ENCODE measurements at places on chromosomes 7 and 10.

DNA sequence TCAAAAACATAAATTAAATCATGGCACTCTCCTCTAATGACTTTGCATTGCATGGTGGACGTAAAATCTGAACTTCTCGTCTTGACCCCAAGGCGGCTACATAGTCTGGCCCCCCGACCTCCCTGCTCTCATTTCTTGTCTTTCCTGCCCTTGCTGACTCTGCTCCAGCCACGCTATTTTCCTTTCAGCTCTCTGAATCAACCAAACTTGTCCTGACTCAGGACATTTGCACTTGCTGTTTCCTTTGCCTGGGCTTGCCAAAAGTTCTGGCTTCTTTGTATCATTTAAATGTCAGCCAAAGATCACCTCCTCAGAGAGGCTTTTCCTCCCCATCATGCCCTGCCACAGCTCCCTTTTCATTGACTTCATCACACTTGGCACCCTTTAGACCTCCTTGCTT, 107.7 kb upstream of the NFE2L3 start:
- DNase-seq: no peak

DNA sequence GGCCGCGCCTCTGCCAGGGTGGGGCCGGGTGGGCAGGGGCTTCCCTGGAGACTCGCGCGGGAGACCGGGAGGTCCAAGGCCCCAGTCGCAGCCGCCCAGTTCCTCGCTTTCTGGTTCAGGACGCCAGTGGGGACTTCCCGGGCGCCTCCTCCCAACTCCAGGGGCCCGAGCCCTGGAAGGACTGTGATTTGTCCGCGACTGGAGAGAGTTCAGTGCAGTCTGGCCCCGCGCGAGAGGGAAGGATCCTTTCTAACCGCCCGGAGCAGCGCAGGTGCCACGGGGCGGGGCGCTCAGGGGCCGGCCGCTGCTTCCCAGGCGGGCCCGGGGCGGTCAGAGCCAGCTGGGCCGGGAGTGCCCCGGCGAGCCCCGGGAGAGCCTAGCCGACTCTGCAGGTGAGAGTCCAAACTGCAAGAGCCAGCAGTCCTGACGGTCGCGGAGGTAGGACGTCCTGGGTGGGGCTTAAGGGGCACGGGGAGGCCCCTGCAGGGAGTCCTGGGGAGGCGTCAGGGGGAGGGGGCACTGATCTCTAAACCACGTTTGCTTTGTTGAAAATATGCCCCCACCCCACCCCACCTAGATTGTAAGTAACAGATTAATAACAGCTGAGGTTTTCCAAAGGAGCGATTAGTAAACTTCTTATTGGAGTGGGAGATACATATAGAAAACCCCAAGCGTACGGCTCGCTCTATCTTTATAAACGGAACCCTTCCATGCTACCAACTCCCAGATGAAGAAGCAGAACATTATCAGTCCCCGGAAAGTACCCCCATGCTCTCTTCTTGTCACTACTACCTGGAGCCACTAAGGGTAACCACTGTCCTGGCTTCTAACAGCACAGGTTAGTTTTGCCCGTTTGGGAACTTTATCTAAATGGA, 8.2 kb downstream of the NKX2-3 start:
- DNase-seq: no peak

- DNase-seq: no peak
These were observed 33.8 kb upstream of the TRIM8 start for GRCh38 chr10:102610441-102610887.

- DNase-seq: no peak
These were observed 202.6 kb upstream of the RNF32 start for GRCh38 chr7:156438011-156438410.

DNA sequence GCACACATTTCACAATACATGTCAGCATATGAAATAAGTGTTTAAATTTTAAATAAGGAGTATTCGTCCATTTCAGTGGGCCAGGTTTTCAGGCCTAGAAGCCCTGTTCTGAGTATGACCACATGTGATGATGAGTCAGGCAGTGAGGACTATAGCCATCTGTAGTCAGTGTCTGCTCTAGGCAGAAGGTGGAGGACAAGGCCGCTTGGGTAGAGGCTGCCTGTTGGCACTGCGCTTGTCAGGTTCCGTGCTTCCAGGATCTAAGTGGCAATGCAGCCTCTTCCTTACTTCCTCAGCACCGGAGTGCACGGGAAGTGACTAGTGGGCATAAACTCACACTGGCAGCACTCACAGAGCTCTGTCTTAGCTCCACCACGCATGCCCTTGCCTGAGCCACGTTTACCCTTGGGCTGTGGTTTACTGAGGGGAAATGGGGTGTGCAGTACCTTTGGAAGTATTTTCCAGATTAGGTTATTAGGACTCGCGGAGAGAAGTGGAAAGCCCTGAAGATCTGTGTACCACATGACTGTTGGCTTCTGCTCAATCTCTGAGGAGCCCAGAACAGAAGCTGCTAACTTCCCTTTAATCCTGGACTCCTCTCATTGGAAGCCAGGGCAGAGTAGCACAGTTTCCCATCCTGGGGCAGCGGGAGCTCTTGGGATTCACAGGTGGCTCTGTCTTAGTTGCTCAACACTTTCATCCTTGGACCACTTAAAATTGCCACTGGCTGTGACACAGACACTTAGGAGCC, 87.5 kb upstream of the GJD4 start:
- peak; percentile 59 for DNase-seq

- DNase-seq: no peak
These were observed 238.8 kb downstream of the FANK1 start for GRCh38 chr10:126135177-126135576.

GRCh38 chr10:99393036-99393435, 37.4 kb downstream of the GOT1 start:
- DNase-seq: no peak

DNA sequence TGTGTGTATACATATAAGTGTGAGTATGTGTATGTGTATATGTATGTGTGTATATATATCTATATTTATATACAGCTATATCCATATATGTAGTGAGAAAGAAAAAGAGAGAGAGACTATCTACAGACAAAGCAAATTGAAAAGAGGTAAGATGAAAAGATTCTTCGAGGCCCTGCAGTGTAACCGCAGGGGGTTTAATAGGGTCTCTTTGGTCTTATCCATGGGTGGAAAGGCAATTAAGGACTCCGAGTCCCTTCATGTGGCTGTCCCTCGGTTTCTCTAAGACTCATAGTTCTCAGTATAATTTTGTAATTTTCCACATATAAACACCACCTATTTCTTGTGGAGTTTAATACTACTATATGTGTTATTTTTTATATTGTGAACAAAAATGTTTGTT, 50.6 kb upstream of the JAZF1 start:
- DNase-seq: no peak

GRCh38 chr7:23234569-23235296, 11.8 kb upstream of the GPNMB start:
- no peak for DNase-seq

GRCh38 chr10:49325916-49326783, 27.2 kb downstream of the C10orf71 start:
- DNase-seq: no peak

DNA sequence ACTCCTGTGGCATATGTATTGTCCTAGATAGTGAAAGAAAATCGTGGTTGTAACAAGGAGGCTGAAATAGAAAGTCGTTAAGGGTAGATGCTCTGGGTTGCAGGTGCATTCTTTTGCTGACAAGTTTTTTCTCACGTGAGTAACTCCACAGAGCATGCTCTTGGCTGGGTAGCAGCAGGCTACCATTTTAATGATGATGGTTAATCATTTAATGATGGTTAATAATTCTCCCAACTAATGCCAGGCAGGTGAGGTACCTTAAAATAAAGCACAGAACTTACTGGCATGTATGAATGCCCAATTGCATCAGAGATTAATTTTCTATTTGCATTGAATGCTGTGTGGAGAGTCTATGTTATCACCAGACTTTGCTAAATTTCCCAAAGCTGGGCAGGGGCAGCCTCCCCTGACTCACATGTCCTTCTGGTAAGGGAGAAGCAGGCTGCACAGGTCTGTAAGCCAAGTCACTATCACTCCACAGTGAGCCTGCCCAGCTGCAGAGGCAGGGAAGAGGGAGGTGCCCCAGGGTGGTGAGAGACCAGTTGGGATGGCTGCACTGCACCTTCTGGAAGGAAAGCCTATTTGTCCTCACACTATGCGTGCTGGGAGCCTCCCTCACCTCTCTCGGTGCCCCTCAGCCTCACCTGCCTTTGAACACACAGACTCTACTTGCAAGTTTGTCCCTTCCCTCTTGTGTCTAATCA, 287.0 kb upstream of the IGFBP3 start:
- DNase-seq: no peak

GRCh38 chr7:38373155-38373554, 99.7 kb upstream of the TARP start:
- no peak for DNase-seq

DNA sequence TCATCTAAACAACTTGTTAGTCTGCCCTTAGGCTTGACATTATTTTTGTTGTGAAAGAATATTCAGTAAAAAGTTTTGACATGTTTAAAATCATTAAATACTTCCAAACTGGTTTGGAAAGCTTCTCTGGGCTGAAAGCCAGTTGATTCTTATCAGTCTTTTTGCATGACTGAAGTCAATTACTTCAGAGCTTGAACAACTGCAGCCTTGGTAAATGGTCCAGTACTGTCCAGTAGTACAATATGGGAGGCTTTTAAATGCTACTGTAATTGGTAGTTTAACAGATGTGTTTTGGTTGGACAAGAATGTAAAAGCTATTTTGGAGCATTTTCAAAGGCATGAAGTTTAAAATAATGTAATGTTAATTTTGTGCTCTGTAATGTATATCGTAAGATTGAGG, 103.4 kb downstream of the SDK1 start:
- no peak for DNase-seq

DNA sequence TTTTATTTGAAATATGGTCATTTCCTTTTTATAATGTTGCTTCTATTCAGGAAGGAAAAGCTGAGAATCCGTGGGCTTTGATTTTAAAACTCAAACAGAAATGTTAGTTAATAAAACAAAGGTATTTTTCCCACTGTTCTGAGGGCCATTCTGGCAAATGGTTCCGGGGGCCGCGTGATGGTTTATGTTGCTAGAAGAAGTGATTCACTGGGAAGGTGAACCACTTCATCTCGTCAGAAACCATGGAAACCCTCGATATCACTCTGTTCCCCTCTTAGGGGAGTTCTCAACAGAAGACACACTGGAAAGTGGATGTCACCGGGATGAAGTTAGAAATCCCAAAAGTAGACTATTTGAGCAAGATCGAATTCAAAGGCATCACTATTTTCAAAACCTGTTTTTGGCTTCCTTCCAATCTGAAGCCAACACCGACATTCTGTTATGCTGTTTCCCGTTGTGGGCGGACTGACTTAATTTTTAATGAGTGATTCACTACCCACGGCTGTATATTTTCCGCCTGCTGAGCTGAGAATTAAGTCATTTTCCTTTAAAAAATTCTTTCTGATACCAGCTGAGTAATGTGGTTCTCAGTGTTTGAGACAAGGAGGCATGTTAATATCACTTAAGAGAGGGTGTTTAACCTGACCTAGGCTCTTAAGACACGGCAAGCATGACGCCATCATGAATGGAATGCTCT, 84.1 kb downstream of the PTPRE start:
- peak; percentile 79 for DNase-seq

GRCh38 chr7:134307320-134307719, 9.4 kb downstream of the SLC35B4 start:
- no peak for DNase-seq

DNA sequence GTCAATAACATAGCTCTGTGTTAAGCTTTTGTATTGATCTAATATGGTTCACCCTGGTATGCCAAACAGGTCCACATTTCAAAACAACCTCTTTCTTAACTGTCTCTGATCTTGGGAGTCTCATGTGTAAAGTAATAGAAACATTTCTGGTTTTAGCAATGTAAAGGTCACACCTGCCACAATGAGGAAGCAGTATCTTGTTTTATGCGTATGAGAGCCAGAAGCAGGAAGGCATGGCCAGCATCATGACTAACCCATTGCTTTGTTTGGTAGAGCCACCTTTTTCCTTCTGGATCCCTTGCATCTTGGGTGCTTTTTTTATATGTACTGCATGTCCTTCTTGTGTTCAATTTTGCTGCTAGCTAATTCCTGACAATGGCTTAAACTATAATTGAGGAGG, 411.3 kb upstream of the SEMA3C start:
- no peak for DNase-seq

DNA sequence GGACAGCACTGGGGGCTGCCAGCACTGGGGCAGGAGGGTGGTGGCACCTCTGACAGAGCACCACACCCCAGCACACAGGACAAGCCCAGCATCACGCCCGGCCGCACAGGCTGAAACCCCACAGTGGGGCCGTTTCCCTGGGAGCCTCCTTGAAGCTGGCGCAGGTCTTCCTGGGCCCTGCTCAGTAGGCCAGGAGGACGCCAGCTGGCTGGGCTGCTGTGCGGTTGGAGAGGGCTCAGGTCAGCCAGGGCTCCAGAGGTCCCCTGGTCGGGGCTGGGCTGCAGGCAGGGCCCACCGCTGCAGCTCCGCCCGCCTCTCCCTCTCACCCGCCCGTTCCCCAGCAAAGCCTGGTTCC, 137.3 kb downstream of the TCERG1L start:
- no peak for DNase-seq

DNA sequence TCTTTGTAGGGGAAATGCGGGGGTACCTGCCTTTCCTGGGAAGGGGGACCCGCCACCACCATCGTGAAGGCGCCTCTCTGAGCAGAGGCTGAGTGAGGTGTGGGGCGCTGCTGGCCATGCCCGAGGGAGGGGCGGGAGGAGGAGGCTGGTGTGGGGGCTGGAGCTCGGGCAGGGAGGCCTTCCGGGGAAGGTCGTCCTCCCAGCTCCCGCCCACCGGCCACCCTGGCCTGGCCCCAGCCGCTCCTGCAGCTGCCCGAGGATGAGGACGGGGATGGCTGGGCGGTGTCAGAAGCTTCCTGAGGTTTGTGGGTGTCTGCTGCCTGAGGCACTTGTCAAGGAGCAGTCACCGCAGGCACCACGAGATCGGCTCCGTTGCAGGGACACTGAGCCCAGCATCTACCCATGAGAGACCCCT, 11.4 kb downstream of the PWWP2B start:
- no peak for DNase-seq

DNA sequence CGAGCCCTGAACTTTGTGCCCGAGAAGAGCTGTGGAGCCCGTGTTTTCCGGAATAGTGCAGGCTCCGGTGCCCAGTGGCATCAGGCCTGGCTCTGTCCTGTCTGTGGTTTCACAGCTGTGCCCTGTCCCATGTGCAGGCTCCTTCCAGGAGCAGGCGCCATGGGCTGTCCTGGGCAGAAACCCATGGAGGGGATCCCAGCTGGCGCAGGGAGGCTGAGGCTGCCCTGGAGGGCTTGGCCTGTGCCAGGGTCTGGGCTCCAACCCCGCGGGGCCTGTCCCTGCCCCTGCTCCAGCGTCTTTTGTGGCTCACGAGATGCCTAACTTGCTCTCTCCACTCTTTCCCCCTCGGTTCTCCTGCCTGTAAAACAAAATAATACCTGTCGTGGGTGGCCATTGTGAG, 23.3 kb upstream of the CRHR2 start:
- no peak for DNase-seq

GRCh38 chr7:135957627-135958026, 19.5 kb downstream of the MTPN start:
- no peak for DNase-seq

DNA sequence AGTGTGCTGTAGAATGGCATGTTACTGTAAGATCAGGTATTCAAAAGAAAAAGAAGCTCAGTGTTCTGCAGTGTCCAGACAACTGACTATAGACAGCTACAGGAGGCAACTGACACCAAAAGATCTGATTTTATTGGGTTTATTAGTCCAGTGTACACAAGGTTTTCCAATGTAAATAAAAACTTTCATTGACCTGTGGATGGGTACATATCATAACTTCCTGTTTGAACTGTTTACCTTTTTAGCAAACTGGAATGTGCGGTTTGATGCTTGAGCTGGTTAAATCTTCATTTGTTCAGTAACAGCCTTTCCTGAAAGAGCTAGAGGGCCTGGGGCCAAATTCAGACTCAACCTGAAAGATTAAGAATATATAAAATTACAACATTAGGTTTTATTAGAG, 172.6 kb upstream of the SP8 start:
- DNase-seq: no peak

GRCh38 chr10:80126876-80127275, 5.7 kb upstream of the PLAC9 start:
- no peak for DNase-seq
